ENCODE measurements at places on chromosomes 16 and 17.

- DNase-seq = no peak
These were observed 348.6 kb downstream of the SEC14L1 start for GRCh38 chr17:77489239-77489892.

GRCh38 chr16:20147091-20147490, 73.4 kb upstream of the GPR139 start:
- no peak for DNase-seq

- no peak for DNase-seq
These were observed 86.3 kb downstream of the SDR42E1 start for GRCh38 chr16:81925016-81925415.

DNA sequence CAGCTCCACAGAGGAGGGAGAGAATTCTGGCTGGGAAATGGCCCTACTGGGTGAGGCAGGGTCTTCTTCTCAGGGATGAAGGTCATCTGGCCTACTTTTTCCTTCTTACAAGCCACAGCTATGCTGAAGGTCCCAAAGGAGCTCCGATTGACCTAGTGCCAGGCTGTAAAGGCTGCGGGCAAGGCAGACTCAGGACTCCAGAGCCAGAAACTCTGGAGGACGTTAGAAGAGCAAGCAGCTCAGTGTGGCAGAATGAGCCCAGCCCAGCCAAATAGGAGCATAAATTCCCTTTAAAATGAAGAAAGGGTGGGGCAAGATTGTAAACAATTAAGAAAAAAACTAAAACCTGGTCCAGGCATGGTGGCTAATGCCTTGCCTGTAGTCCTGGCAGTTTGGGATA, 20.1 kb upstream of the CNOT1 start:
- no peak for DNase-seq

GRCh38 chr17:28221751-28222414, 97.1 kb upstream of the TMEM97 start:
- no peak for DNase-seq

- DNase-seq = no peak
These were observed 8.5 kb upstream of the ANKRD11 start for GRCh38 chr16:89498839-89499238.

DNA sequence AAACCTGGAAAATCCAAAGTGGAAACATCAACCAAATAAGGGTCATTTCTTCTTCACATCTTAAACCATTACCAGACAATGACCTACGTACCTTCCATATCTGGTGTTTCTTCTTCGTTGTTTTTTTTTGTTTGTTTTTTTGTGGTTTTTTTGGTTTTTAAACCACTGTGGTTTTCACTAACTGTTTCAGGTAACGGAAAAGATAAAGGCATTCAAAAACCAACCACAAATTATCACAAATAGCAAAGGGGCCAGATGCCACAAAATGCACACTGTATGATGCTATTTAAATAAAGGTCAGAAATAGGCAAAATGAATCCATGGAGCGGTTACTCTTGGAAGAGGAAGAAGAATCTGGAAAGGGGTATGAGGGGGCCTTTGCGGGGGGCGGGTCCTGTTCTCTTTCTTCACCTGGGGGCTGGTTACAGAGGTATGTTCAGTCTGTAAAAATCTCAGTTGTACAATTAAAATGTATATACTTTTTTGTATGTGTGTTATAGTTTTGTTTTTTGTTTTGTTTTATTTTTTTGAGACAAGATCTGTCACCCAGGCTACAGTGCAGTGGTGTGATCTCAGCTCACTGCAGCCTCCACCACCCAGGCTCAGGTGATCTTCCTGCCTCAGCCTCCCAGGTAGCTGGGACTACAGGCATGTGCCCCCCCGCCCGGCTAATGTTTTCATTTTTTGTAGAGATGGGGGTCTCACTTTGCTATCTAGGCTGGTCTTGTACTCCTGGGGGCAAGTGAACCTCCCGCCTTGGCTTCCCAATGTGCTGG, 29.6 kb downstream of the LITAF start:
- DNase-seq = no peak

DNA sequence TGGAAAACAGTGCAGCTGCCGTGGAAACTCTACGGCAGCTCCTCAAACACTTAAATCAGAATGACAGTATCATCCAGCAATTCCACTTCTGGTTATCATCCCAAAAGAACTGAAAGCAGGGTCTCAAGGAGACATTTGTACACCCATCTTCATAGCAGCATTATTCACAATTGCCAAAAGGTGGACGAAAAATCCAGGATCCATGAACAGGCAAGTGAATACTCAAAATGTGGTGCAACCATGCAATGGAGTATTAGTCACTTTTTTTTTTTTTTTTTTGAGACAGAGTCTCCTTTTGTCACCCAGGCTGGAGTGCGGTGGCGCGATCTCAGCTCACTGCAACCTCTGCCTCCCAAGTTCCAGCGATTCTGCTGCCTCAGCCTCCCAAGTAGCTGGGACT, 10.6 kb upstream of the AATK start:
- no peak for DNase-seq

- DNase-seq = no peak
These were observed 593 bp downstream of the GFER start for GRCh38 chr16:1984347-1985225.

- DNase-seq = no peak
These were observed 159.9 kb downstream of the TMEM114 start for GRCh38 chr16:8430401-8430800.

GRCh38 chr17:19345067-19345460, 17.5 kb downstream of the B9D1 start:
- no peak for DNase-seq

- no peak for DNase-seq
These were observed 162.6 kb downstream of the XYLT1 start for GRCh38 chr16:17308186-17308585.

DNA sequence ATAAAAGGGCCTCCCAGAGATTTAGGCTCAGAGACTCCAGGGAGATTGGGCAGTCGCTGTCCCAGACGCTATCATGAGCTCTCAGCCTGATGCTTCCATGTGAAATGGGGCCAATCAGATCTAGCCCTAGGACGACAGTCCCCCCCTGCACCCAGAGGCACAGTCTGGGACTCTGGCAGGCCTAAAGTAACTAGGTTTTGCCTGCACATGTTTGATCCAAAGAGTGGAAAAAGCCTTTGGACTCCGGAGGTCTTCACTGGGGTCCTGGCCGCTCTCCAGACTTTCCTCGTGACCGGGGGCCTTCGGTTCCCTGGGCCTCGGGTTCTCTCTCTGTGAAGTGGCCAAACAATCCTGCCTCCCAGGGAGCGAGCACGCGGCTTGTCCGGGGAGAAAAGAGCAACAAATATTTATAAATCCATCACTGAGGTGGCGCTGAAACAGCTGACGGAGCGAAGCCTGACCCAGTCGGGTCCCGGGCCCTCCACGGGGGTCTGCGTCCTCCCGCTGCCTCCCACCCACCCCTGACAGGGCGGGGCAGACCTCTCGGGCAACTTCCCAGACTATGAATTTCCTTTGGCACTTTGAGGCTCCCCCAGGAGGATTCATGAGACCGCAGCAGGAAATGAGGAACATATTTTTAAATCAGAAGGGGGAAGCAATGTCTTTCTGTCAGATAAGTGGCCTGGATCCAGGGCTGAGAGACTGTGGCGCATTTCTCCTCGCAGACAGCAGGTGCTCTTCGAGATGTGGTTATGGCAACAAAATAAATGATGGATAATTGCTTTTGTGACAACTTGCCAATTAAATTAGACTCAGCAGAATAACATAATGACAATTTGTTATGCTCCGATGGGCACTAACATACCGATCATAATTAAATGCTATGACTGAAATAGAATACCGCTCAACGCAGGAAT, 38.9 kb downstream of the MRPS23 start:
- peak; percentile 98 for DNase-seq

DNA sequence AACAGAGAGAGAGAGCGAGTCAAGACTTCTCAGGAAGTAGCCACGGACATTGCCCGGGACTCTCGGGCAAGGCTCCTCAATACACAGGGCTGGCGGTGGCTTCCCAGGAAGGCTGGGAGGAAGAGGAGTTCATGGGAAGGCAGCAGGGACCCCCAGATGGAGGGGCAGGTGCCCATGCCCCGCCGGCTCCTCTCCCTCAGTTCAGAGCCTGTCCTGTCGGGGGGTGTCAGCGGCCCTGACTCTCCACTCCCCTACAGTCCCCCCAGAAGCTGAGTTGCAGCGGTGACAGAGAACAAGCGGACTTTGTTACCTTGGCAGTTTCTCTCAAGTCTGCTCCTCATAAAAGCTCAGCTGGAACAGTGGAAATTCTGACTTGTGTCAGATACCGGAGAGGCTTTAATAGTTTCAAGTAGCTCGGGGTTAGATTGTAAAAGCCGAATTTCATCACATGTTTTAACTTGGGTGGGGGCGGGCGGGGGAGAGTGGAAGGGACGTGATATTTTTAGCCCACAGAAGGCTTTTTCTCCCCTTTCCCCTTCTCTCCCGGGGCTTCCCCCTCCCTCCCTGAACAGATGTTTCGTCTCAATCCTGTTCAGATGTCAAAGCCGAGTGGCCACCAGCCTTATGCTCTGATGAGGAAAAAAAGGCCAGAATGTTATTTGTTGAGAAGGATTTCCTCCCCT, 65.2 kb downstream of the NKD1 start:
- no peak for DNase-seq
